ENCODE measurements at places on chromosomes 7 and 10.

GRCh38 chr10:87841186-87841585, 22.1 kb downstream of the KLLN start:
- DNase-seq = no peak

DNA sequence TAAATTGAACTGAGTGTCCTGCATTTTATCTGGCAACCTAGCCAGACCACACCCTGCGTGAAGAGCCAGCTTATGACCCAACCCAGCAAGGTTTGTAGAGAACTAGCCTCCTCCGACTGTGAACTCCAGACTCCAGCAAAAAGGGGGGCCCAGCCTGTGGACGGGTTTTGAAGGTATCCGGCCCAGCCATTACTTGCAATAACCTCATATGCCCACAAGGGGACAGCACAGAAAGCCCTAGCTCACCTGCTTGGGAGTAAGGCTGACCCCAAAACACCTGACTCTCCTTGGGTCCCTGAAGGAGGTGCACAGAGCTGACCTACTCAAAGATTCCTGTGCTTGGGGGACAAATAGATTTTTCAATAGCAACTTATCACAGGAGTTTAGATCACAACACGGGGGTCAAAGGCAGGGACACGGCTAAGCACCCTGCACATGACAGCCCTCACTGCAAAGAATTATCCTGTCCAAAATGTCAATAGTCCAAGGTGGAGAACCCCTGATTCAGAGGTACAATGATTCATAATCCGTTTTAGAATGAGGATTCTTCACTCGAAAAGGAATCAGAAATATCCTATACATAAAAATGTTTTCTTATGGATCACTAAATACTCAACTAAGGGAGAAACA, 4.6 kb downstream of the TRPV6 start:
- no peak for DNase-seq

DNA sequence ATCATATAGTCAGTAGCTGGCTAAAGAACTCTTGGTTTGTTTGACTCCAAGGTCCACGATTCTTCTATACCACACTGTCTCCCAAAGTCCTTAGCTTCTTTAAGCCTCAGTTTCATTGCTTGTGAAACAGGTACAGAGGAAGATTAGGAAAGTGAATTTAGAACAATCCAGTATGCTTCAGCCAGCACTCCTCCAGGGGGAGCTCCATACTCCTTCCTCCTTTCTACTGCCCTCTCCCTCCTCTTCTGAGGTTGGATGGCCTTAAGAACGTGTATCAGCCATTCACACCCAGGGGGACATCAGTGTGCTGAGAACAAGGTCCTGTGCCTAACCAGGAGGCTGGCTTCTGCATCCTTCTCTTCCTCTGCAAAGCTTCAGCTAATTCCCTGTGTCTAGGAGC, 54.8 kb upstream of the CALD1 start:
- DNase-seq = no peak

GRCh38 chr10:13366891-13367290, 18.8 kb upstream of the SEPHS1 start:
- DNase-seq = no peak

GRCh38 chr10:29957907-29958331, 101.5 kb downstream of the JCAD start:
- no peak for DNase-seq

- no peak for DNase-seq
Observed at GRCh38 chr7:141645188-141645587, 56.8 kb downstream of the DENND11 start.

DNA sequence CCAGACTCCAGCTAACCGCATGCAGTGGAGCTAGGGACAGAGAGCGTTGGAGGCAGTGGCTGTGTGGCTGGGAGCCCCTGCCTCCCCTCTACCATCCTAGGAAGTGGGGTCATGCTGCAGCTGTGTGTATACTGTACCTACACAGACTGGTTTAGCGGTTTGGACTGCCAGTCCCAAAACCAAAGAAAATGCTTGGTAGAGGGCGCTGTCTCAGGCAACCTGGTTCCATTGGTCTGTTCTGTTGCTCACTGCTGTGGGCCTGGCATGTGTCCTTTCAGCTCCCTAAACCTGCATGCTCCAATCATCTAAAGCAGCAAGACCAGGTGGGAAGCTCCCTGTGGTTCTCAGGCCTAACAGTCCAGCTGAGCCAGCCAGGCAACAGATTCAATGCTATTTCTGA, 4.5 kb downstream of the RBP4 start:
- DNase-seq = no peak

GRCh38 chr7:148505645-148506375, 84.8 kb upstream of the C7orf33 start:
- no peak for DNase-seq

GRCh38 chr10:102581981-102582580, 62.2 kb upstream of the TRIM8 start:
- DNase-seq = no peak

GRCh38 chr10:29426420-29426819, 137.6 kb downstream of the LYZL1 start:
- DNase-seq = no peak

- DNase-seq = no peak
Observed at GRCh38 chr7:152073352-152073751, 47.9 kb downstream of the GALNT11 start.

DNA sequence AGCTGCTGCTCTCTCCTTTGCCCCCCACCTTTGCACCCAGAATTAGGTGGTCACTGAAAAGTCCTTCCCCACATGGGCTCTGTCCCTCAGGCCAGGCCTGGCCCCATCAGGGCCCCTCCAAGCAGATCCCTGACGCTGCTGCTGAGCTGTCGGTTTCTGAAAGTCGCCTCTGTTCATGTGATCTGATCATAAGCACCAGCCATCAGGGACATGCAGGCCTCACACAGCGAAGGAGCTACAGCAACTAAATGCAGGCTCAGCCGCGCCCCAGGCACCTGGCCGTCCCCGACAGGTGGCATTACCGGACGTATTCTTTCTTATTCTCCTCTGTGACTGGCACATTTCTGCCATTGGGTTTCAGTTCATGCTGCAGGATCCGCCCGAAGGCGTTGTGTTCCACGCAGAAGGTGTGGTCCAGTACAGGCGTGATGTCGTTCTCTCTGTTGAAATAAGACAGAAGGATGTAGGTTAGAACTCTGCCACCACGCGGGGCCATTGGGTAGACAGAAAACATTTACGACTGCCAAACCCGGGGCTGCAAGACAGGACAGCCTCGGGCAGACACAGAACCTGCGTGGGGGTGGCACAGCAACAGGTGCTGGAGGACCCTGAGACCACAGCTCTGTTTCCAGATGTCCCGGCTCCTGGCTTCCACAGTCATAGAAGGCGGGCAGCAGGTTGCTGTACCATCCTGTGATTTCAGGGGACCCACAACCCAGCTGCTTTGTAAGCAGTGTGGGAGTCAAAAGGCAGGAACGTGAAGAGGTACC, 105.6 kb downstream of the SMURF1 start:
- DNase-seq = no peak

GRCh38 chr10:97718178-97718577, 4.6 kb downstream of the MARVELD1 start:
- DNase-seq = no peak

DNA sequence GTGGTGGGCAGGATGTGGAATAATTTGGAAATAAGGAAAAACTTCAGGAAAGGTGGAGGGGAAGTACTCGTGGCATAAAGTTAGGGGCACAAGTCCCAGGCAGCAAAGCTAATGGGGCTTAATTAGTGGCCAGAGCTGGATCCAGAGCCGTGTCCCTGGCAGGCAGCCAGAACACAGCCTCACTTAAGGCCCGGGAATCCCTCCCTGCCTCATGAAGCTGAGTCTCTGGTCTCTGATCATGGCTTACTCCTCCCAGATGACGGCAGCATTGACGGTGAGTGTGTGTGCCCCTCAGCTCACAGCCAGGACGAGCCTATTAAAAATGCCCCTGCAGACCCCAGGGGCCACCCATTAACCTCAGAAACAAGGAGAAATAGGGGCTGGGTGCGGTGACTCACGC, 48.2 kb upstream of the NPTX2 start:
- no peak for DNase-seq

- no peak for DNase-seq
Observed at GRCh38 chr7:67813621-67814292, 817.1 kb downstream of the TYW1 start.

DNA sequence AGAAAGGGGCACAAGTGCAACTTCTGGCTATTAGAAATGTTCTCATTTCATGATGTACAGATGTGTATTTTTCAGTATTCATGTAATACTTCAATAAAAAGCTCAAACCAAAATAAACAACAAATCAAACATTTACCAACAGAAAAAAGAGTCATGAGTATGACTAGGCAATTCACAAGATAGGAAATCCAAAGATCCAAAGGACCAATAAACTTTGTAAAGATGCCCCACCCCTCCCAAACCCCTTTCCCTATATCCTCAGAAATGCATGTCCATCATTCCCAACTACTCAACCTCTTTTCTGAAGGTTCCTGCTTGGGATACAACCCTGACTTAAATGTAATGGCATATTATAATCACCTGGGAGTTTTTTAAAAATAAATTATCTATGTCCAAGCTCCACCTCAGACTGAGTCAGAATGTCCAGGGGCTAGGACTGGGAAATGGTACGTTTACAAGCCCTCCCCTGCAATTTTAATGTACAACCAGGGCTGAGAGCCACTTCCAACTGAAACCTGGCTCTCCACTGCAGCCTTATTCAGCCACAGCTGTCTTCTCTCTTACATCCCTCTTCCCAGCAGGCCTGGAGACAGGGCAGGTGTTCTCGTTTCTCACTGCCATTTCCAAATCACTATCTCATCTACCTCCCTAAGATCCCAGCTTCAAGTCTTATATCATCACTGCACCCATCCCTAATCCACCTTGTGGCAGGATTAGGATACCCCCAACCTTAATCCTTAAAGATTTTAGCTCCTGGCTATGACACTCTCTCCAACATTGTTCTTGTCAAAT, 36.5 kb downstream of the COA1 start:
- DNase-seq = no peak

DNA sequence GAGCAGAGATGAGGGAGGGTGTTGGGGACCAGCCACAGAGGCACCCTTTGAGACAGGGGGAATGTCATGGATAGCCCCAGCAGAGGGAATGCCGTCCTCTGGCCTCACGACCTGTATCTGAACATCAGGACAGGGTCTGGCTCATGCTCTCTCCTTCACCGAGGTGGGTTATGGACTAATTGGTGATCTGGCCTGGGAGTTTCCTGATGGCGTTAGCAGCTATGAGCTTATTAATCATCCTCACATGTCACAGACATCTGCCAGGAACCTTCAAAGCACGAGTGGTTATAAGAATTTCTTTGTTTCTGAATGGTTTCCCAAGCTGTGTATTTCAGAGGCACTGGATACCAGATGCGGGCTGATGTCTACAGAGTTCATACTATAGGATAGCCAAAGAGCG, 6.9 kb downstream of the CPA4 start:
- no peak for DNase-seq

GRCh38 chr10:69624245-69624786, 5.7 kb upstream of the FAM241B start:
- no peak for DNase-seq

GRCh38 chr10:100621360-100622205, 85.8 kb downstream of the HIF1AN start:
- DNase-seq = no peak

GRCh38 chr10:28089467-28089866, 90.6 kb upstream of the ODAD2 start:
- DNase-seq = no peak

- DNase-seq = no peak
Observed at GRCh38 chr10:61628151-61628874, 34.4 kb upstream of the CABCOCO1 start.

GRCh38 chr7:72406820-72407403, 5.2 kb downstream of the CALN1 start:
- DNase-seq = no peak

DNA sequence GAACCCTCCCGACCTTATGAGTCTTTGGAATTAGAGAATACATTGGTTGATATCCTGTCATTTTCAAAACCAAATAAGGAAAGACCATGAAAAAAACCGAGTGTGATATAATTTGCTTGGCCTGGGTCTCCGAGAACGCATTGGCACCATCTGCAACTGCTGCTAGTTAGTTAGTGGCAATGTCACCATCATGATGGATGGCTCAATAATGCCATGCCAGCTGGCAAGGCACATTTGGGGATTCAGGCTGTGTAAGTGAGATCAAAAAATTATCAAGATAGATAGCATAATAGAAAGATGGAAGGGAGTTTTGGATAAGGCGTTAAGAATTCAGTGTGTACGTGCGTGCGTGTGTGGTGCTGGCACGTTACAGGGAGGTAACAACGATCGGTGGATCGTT, 134.7 kb upstream of the TCERG1L start:
- DNase-seq = no peak
